ENCODE measurements at places on chromosomes 2 and 18.

DNA sequence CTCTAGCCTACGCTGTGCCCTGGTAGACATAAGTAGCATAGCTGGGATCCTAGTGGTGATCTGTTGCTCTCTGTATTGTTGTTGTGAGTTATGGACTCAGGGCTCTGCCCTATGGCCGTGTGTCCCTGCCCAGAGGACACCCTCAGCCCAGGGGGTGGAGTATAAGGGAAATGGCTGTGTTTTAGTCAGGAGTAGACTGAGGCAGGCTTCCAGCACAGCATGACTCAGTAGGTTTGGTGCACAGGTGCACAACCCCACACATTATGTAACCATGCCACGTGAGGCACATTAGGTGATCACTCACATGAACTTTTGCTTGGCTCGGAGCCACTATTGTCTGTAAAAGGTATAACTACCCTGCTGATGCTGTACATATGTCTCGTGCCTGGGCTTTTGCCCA is 59.9 kb upstream of the PEX13 start:
- no peak for DNase-seq

GRCh38 chr2:227782804-227783203 is 30.8 kb upstream of the CCL20 start:
- DNase-seq = no peak

- DNase-seq = no peak
Observed at GRCh38 chr2:235498946-235499812, 5.3 kb downstream of the AGAP1 start.

GRCh38 chr18:22465859-22466457 is 48.2 kb upstream of the CTAGE1 start:
- DNase-seq = no peak

DNA sequence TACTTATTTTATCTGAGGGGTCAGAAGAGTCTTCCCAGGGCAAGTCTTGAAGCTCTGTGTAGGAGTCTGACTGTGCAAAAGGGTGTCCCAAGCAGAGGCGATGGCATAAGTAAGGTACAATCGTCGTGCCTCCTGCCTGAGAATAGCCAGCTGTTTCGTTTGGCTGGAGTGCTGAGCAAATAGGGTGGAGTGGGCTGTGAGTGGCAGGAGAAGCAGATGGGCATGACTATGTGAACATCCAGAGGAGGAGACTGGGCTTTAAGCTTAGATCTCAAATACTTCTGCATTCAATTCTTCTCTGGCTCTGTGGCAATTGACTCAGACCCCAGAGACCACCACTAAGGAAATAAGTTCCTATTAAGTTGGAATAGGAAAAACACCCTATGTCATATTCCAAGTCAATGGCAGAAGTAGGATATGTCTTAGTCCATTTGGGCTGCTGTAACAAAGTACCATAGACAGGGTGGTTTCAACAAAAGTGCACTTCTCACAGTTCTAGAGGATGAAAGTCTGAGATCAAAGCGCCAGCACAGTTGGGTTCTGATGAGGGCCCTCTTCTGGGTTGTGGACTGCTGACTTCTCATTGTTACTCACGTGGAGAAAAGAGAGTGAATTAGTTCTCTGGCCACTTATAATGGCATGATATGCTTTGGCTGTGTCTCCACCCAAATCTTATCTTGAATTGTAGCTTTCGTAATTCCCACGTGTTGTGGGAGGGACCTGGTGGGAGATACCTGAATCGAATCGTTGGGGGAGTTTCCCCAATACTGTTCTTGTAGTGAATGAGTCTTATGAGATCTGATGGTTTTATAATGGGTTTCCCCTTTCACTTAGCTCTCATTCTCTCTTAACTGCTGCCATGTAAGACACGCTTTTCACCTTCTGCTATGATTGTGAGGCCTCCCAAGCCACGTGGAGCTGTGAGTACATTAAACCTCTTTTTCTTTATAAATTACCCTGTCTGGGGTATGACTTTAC is 120.2 kb downstream of the LPIN1 start:
- DNase-seq = no peak

GRCh38 chr2:237614151-237614720 is 13.2 kb upstream of the LRRFIP1 start:
- DNase-seq = no peak

DNA sequence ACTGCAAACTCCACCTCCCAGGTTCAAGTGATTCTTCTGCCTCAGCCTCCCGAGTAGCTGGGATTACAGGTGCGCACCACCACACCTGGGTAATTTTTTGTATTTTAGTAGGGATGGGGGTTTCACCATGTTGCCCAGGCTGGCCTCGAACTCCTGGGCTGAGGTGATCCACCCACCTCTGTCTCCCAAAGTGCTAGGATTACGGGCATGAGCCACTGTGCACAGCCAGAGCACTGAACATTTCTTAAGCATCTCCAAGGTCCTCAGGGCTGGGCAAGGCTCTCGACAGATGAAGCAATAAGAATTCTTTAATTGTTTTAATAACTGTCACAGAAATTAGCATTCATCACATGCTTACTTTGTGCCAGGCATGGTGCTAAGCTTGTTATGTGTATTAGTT is 4.1 kb downstream of the ATOH8 start:
- no peak for DNase-seq

- no peak for DNase-seq
Observed at GRCh38 chr18:78126536-78126935, 853.1 kb upstream of the SALL3 start.

DNA sequence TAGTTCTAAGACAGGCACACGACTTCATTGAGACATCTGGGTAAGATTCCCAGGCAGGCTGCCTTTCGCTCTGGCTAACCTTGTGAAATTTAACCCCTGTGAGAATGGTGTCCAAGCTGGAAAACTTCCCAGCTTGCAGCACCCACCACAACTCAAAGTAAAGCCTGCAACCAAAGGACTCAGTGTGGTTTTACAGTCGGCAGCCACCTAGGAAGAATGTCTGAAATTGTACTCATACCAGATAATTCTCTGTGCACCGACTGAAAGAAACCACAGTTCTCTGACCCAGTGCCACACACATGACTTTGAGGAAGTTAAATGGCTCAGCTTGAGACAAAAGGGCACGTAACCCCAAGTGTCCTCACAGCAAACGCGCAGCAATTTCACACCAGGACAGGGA is 125.7 kb downstream of the RBMS1 start:
- no peak for DNase-seq

DNA sequence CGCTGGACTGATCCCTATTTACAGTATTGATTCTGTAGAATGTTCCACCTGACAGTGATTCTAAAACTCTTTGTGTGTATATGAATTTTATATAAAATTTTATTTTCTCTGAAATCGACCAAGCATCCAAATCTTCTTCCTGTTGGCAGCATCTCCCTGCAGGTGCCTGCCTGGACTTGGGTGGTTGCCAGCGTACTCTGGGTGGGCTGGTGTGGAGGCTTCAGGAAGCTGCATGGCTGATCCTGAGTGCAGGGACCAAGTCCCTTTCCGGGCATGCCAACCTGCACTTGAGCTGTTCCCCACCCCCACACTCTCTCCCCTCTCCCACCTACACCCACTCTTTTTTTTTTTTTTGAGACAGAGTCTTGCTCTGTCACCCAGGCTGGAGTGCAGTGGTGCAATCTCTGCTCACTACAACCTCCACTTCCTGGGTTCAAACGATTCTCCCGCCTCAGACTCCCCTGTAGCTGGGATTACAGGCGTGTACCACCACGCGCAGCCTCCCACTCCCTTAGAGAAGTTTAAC is 53.2 kb upstream of the ALKAL2 start:
- DNase-seq = no peak

GRCh38 chr18:45639408-45639807 is 24.1 kb downstream of the SLC14A2 start:
- no peak for DNase-seq

DNA sequence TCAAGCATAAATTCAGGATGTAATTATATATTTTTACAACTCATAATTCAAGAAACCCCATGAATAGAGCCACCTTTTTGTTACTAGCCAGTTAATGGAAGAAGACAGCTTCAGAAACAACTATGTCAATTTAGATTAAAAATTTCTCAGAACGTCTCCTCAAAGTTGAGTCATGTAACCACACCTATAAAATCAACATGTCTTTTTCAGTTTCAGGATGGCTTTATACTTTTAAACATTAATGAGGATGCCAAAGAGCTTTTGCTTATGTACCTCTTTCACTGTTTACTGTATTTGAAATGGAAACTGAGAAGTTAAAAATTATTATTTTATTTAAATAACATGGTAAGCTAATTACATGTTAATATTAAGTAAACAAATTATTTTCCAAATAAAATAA is 280.1 kb downstream of the PTH2R start:
- DNase-seq = no peak

- no peak for DNase-seq
Observed at GRCh38 chr18:49768051-49768391, 45.3 kb downstream of the ACAA2 start.

DNA sequence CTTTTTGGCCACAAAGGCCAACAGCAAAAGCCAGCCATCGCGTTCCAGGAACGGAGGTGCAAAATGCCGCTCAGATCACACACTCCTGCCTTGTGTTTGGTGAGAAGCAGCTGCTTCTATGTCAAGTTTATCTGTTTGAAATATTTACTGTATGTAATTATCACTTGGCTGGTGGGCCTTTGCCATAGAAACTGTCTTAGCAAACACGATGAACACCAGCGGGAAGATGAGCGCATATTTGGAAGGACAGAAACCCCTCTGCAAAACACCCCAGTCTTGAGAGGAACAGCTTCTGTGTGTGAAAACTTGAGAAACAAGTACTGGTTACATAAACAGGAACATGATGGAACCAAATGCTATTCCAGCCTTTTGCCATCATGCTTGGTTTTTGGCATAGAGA is 59.7 kb downstream of the SCG2 start:
- no peak for DNase-seq

DNA sequence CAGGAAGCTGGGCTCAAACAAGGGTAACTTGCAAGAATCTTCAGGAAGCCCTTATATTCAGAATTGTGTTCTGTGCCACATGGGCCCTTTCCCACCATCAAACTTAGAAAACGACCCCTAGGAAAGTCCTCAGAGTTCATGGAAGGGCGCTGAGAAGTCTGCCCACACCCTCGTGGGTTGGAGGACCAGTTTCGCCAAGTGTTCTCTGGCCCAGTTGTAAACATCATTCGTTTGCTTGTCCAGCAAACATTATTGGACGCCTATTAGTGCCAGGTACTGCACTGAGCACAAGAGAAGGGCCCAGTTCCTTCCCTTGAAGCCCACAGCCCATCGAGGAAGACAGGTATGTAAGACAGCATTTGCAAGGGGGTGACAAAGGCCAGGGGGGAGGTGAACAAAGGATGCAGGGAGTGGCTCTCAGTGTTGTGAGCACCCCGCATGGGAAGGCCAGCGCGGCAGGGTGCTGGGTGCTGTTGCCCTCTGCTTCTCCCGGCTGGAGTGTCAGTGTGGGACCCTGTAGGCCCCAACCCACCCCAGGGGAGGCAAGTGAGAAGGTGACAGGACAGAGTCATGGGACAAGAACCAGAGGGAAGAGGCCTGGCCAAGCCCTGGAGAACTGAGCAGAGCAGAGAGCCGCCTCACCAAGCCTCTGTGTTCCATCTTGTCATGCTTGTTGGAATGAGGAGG is 60.2 kb upstream of the ALPP start:
- DNase-seq = no peak

- no peak for DNase-seq
Observed at GRCh38 chr18:68035774-68036522, 519.4 kb upstream of the DSEL start.

- DNase-seq = no peak
Observed at GRCh38 chr2:30645081-30645744, 162.0 kb downstream of the CAPN13 start.

GRCh38 chr2:11581124-11581796 is 47.4 kb downstream of the GREB1 start:
- DNase-seq = no peak

- no peak for DNase-seq
Observed at GRCh38 chr2:85414761-85415553, 3.6 kb upstream of the SH2D6 start.

GRCh38 chr2:15773204-15773603 is 167.1 kb upstream of the MYCN start:
- no peak for DNase-seq

- no peak for DNase-seq
Observed at GRCh38 chr18:54203914-54204313, 20.6 kb downstream of the MBD2 start.

- no peak for DNase-seq
Observed at GRCh38 chr2:86238354-86238753, 39.1 kb downstream of the MRPL35 start.

- no peak for DNase-seq
Observed at GRCh38 chr2:137952586-137953129, 11.6 kb upstream of the HNMT start.

DNA sequence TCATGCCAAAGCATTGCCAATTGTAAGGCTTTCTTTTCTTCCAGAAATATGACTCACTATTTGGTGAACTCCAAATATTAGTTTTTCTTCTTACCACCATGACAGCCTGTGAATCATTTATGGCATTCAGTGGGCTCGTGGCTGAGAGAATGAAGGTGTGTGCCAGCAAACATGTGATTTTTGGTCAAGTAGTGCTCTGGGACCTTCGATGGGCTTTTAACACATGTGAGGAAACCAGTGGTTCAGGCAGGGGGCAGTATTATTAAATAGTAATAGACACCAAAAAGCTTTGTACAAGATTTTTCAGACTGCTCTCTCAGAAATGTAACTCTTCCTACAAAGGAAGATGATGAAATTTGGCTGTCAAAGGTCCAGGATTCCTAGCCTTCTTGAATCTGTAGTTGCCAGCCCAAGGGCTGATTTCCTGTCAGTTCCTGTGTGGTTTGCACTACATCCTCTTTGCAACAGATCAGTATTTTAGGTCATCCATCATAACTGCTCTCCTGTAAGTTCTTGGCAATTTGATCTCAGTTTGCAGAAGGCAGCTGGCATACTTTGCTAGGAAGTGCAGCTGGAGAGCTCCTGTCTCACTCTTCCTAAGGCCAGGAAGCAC is 64.3 kb downstream of the BABAM2 start:
- DNase-seq = no peak

- DNase-seq = no peak
Observed at GRCh38 chr2:174753038-174753633, 11.1 kb downstream of the CHRNA1 start.
